D341Med (cell line): ENCODE measurements at places on chromosomes 4 and X.
A peak's percentile ranks its signal among the peaks of the same experiment; 100 is the strongest.

DNA sequence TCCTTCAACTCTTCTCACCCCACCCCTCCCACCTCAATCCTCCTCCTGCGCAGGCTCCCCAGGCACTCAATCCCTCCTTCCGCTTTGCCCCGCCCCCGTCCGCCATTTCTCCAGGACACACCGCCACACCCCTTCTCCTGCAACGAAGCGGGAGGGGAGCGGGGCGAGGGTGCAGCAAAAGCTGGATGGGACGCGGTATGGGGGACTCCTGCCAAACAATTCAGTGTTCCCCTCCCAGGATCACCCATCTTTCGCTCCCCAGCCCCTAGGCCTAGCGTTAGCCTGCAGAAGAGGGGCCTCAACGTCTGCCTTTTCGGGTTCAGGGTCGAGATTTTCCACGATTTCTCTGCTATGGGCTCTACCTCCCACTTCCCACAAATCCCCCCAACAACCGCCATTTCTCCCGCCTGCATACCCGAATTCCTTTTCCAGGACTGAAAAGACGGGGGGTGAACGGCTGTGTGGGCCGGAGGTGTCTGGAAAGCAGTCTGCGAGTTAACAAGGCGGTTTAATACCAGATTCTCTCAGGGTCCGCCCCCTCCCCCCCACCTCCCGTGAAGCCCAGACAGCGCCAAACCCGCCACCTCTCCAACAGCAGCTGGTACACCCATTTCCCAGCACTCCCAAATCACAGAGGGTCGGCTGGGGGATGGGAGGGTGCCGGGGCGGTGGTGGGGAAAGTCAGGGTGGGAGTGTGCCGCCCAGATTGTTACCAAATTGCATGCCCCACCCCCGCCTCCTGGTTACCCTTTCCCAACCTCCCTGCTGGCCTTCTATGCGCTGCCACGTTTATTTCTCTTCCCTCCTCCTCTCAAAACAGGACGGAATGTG, 774 bp downstream of the ARMCX2 start:
- no peak for DNase-seq

GRCh38 chrX:38999967-39000745, 198.9 kb downstream of the MID1IP1 start:
- no peak for DNase-seq

DNA sequence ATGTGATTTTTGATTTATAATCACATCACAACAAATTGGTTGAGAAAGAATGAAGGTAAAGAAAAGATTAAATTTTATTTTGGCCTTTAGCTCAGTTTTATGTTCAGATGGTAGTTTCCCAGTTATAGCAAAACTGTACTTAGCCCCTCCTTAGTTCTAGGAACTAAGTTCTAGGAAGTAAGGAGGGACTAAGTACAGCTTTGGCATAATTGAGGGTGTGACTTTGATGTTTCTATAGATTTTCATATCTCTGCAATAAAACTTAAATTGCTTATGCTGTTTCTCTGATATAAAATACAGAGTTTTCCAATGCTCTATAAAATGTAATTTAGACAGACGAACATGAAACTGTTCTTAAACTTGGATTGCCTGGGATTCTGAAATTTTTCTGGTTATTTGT, 46.6 kb upstream of the SLC4A4 start:
- no peak for DNase-seq

DNA sequence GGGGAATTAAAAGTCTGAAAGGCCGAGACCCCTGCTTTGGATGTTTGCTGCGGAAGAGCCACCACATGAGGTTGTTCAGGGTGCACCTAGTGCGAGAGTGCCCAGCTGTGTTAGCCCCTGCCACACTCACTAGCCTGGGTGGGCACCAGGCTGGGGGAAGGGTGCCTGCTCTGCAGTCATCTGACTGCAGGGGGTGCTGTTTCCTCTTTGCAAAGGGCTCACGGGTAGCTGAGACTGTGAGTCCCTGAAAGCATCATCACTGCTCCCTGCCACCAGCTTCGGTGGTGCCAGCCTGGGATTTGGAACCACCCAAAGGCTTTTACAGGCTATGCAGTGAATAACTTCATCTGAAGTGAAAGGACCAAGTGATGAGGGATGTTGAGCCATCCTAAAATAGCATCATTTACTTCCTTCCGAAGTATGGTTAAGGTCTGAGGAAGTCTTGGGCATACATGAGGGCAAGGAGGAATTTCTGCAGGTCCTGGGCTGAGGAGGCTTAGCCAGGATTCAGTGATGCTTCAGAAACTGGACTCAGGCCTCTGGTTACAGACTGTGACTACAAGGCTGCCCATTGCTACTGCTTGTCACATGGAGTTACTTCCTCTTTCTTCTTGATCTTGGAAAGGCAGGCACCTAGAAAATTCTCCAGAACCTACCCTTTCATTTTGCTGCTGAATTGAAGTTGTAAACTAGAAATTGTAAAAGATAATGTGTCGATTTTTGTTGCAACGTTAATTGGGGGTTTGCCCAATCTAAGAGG, 293.2 kb upstream of the PRPS2 start:
- peak; percentile 44 for DNase-seq

GRCh38 chr4:158710814-158711213, 12.4 kb downstream of the PPID start:
- no peak for DNase-seq

- DNase-seq = peak; percentile 62
These were observed 62.6 kb upstream of the ALB start for GRCh38 chr4:73341454-73341853.

GRCh38 chr4:120658772-120659171, 263.8 kb downstream of the PRDM5 start:
- DNase-seq = no peak

DNA sequence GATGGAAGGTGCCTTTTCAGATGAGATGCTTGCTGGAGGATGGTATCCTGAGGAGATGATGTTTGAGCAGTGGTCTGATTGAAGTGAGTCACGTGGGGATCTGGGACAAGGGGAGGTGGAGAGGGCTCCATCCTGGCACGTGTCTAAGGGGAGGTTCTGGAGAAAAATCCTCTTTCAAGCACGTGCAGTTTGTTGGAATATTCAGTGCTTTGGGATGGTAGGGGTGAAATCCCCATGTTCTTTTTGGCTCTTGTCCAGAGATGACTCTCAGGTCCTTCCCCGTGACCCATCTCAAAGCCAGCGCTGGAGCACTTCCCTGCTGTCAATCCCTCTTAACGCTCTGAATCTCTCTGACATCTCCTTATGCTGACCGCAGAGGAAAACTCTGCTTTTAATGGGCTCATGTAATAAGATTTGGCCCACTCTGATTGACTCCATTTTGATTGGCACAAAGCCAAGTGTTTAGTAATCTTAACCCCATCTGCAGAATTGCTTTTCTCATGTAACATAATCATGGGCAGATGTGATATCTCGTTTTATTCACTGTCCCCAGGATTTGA, 10.8 kb upstream of the KLKB1 start:
- peak; percentile 31 for DNase-seq

DNA sequence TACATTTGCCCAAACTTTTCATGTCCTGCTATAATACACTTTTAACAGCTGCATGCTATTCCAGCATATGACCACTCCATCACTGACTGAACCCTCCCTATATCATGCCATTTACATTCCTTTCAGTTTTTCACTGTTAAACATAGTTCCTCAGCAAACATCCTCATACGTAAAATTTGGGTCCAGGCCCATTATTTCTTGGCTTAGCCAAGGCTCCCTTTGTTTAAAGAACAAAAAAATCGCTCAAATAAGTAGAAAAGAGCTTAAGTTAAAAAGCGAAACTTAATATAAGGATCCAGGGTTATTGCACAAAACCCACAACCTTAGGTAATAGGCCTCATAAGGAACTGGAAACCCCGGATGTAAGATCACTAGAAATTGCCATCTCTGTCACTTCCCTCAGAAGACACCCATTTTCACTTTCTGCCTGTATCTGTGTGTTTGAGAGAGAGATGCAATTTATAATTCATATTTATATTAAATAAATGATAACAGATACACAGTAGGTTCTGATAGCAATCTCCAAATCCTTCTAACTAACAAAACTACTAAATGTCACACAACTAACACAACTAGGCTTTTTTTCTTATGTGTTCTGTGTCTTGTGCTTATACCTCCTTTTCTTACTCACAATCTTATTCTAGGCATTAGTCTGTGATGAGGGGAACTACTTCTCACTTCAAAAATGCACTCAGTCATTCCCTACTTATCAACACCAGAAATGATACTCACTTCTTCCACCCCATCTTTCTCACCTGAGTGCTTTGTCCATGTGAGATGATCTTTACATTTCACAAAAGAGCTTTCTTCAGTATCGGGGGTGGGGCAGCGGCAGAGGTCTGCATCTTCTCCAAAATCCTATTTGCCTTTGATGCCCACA, 59.9 kb upstream of the FAM241A start:
- DNase-seq = no peak
